ENCODE measurements at places on chromosomes 1 and 21.

GRCh38 chr1:184827600-184828368, 73.1 kb upstream of the EDEM3 start:
- no peak for DNase-seq

DNA sequence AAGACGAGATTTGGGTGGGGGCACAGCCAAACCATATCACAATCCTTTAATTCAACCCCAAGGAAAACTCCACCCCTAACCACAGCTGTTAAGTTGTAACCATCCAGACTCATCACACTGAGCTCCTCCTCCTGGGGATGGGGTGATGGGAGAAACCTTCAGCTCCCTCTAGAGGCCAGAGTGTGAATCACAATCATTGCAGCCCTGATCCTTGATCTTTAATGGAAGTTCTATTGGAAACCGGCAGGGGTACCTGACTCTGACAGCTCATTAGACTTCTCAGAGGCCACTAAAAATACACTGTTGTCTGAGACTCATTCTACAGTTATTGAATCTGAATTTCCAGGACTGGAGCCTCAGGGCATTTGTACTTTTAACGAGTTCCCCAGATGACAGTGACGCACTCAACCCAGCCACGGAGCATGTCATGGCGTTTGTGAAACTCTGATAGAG, 127.2 kb downstream of the IGSF21 start:
- peak; percentile 82 for DNase-seq

GRCh38 chr1:11071463-11072215, 11.8 kb upstream of the SRM start:
- DNase-seq: no peak

GRCh38 chr1:107637101-107637500, 327.9 kb downstream of the VAV3 start:
- no peak for DNase-seq

- DNase-seq: no peak
These were observed 58.9 kb upstream of the TLR5 start for GRCh38 chr1:223201967-223202366.

DNA sequence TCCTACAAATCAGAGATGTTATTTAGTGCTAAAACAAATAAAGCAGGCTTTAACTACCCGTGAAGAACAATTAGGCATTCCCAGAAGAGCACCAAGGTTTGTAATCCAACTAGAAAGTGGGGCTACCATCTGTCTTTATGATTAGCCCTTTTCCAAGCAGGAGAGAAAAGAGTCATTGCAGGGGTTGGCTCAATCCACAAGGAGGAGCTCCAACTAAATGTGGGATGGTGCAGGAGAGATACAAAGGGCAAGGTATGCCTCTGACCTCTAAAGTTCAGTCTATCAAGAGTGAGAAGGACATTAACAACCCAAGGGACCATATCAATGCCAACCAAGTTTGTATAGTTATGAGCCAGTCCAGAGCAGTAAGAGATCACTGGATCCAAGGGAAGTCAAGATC, 382.7 kb upstream of the DUSP10 start:
- DNase-seq: peak; percentile 29

DNA sequence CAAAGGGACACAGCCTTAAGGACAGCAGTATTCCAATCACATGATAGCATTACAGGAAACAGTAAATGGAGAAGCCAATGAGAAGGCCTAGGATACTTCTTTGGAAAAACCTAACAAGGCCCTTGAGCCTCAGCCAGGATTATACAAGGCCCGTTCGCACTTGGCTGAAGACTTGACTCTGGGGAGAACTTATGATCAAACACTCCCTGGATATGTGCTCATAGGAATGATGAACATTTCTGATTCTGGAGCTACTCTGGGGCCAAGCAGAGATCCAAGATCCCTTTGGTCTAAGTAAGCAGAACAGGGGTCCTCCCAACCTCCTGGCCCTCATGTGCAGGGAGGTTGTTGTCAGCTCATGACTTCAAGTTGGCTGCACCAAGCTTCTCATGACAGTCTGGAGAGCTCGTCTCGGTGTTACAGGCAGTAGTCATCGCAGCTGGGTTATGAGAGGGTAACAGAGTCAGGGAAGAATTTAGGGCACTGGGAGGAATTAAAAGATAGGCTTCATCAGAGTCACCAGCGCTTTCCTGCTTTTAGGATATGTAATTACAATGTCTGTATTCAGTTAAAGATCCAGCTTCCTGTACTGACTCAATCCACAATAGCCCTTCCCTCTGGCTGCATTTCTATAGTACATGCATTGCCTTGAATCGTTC, 92.5 kb upstream of the IRF2BP2 start:
- DNase-seq: no peak

DNA sequence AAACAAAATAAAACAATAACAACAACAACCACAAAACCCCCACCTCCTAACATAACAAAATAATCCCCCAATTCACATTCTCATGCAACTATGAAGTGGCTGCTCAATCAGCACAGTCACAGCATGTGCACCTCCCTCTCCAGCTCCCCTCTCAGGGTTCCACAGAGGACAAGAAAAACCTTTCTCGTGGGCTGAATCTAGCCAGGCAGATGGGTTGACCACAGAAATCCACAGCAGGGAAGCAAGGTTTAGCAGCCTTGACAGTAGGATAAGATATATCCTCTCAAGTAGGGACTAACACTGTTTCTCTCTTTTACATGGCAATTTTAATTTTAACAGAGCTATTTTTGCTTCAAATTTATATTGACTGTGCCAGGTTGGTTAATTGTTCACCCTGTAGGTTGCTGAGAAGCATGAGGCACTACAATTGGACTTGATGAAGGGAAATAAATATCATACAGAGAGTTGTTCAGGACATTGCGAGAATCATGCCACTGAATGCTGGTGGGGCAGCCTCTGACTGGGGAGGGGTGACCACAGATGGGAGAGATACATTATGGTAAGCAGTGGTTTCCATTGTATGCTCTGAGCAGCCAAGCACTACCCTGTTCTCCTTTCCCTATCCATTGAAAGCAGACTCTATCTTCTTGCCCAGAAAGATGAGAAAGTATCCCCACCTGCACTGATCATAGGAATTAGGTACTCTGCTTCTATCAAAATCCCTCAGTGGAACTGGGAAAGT, 535.1 kb downstream of the DPYD start:
- no peak for DNase-seq

GRCh38 chr1:214004014-214004413, 16.2 kb downstream of the PROX1 start:
- DNase-seq: no peak

DNA sequence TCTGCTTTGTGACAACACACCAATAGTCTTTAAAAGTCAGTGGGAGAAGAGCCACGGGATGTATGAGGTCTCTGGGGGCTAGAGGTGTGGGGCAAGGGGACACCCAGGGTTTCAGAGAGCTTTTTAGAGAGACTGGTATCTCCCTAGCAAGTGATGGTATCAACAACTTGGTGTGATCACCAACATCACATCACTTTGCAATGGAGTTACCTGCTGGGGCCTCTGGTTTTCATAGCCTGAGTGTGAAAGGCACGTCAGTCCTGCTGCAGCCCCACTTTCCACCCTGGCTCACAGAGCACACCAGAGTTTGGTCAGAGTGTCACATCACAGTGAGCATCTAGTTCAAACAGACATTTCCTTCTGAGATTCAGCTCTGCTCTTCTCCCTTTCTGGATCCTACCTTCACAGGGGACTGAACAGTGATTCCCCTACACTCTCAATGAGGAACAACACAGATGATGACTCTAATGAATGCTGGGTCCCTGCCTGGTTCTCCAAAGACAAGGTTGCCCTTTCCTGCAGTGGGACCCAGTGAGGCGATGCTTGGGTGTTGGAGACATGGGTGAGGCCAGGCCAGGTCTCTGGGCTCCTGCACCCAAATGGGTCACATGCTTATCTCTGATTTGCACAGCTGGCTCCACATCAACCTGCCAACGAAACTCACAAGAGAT, 2.0 kb upstream of the MAN1C1 start:
- no peak for DNase-seq

DNA sequence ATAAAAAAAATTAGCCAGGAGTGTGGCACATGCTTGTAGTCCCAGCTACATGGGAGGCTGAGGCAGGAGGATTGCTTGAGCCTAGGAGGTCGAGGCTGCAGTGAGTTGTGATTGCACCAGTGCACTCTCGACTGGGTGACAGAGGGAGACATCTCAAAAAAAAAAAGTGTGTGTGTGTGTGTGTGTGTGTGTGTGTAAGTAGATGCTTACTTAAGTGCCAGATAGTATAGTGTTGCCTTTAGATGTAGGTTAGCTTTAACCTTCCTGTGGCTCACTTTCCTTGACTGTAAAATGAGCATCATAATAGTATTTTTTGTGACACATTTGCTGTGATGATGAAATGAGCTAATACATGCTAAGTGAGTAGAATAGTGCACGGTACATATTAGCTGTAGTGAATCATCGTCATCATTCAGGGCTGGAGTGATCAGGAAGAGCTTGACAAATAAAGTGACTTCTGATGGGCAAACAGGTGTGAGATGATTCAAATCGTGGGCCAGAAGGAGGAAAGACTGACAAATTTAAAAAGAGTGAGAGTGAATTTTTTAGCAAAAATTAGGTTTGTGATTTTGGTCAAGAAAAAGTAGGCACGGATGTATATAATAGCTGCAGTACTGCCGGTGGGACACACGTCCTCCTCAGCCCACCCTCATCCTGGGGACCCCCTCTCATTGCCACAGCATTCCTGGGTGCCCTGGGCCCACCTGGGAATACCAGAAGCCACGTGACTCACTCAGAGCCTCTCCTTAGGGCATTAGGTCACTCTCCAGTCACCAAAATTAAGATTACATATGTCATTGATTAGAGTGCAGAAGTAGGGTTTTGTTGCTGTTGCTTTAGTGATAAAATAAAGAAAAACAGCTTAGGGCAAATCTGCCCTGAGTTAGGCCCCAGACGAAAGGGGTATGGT, 33.9 kb downstream of the EIF2D start:
- no peak for DNase-seq

DNA sequence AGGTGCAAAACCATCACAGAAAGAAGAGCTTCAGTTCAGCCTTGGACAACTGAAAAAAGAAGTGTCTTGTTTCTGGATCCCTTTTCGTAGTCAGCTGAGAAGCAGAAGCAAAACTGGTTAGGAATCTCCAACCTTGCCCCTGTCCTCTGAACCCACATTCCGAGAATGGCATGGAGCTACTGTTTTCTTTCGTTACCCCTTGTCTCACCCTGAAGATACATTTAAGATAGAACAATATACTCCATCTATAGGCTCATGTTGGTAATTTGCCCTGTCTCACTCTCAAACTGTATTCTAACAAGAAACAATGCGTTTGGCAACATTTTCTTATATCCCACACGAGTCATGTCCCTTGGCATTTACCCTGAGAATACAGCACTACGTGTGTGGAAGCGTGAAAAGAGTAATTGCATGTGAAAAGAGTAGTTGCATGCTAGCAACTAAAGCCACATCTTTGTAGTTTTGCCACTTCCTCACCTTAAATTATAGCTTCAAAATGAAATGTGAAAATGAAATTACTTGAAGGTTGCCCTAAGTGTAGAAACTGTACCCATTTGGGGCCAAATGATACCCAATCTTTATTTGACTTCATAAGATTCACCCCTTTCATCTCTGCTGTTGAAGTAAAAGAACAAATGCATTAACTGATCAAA, 5.3 kb downstream of the SLAMF7 start:
- DNase-seq: no peak

- DNase-seq: no peak
These were observed 30.6 kb upstream of the MARK1 start for GRCh38 chr1:220497220-220497947.

- no peak for DNase-seq
These were observed 8.5 kb downstream of the DHRS3 start for GRCh38 chr1:12609469-12610003.

GRCh38 chr1:200150721-200151120, 123.2 kb downstream of the NR5A2 start:
- DNase-seq: no peak

DNA sequence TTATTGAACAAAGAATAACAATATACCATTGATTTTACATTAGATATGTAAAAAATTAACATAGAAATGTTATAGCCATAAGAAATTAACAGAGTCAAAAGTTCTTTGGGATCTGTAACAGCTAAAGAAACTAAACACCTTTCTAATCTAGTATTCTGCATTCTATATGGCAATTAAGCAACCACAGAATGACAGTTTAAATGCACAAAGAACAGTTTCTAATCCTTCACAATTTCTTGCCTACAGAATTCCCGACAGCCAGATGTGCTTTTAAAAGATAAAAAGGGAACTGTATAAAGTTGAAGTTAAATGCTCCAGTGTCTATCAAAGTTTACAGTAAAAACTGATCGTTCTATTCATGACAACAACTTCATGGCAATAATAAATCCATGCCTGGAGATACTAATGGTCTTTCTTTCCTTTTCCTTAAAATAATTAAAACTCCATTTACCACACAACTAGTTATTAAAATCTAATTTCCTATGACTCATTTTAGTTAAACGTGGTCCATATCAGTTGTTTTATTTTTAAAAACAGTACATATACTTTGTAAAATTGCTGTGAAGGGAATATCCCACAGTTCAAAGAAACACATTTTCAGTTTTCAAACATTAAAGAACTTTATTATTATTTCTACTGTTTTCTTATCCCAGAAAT, 110.2 kb downstream of the EIF4G3 start:
- DNase-seq: no peak

- no peak for DNase-seq
These were observed 22.7 kb upstream of the SHE start for GRCh38 chr1:154524881-154525280.

DNA sequence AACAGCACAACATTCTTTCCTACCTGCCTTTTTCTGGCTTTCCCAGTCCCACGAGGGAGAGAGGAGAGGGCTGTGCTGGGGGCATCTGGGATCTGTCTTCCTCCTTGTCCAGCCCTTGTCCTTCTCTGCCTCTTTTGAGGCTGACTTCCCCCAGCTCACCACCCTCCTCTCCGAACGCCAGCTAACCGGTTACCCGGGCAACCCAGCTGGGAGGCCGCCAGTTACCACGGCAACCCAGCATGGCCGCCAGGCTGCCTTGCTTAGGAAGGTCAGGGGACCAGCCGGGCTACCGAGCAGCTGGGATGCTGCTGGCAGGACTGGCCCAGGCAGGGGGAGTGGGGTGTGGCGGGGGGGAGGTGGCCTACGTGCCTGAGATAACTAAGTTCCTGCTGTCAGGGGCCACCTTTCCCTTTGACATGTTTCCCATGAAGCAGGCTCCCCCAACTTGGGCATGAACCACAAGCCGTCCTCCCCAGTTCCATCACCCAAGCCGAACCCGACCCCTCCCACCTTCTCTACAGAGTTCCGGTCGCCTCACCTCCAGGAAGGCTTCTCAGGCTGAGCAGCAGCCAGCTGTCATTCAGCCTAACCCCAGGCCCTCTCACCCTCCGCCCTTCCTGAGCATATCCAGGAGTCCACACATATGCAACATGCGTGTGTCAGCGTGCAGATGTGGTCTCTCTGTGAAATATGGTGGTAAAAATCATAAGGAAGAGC, 8.7 kb downstream of the PLEKHA6 start:
- peak; percentile 98 for DNase-seq

- no peak for DNase-seq
These were observed 64.1 kb upstream of the TMPRSS2 start for GRCh38 chr21:41571938-41572510.
